ENCODE measurements at places on chromosomes 4 and X.

DNA sequence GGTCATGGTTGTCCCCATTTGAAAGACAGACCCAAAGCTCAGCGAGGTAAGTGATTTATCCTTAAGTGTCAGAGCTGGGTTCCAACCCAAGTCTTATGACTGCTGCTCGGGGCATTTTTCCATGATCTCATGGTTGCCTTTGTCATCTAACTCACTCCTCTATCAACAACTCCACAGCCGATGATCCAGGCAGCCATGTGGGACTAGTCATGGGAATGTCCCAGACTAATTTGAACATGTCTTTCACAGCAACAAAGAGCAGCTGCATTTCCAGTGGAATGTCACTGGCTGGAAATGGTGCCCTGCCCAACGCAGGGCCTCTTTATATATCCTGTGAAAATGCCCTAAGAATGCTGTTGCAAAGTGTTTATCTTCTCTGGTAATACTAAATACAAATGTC is 284.8 kb upstream of the PPARGC1A start:
- DNase-seq: no peak

- no peak for DNase-seq
These were observed 83.5 kb upstream of the LIMCH1 start for GRCh38 chr4:41454423-41454822.

GRCh38 chr4:152620915-152621314 is 58.9 kb downstream of the TMEM154 start:
- no peak for DNase-seq

- DNase-seq: no peak
These were observed 297.7 kb upstream of the DIAPH2 start for GRCh38 chrX:96386981-96387380.

DNA sequence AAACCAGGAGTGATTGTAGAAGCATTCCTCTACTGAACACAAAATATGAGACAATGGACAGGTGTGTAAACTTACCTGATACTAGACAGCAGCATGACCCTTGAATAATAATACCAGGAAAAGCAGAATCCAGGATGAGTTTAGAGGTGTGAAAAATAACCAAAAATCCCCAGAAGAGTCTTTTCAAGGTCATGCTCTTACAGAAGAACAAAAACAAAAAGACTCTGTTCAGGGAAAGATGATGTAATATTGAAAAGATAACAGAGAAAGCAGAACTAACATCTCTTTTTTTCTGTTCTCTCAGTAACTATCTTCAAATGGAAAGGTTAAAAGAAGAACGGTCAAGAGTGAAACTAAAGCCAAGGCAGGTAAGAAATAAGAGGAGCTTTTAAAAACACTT is 14.0 kb upstream of the ARHGAP10 start:
- DNase-seq: no peak

DNA sequence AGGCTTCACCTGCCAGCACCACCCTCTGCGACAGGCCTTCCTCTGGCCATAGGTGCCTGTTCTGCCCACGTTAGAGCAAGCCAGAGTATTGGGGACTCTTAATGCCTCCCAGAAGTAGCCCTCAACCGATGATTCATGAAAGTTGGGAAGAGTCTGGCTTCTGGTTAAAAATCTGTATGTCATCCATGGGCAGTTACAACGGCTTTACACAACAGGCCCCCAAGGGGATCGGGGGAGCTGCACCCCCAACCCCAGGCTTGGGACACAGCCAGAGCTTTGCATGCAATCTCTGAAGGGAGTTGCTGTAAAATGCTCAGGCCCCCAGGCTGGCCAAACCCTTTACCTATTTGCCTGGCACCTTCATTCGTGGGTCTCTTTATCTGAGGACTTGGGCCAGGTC is 5.4 kb upstream of the CYTL1 start:
- no peak for DNase-seq

GRCh38 chr4:187656959-187657358 is 338.6 kb upstream of the ZFP42 start:
- no peak for DNase-seq

- DNase-seq: no peak
These were observed 53.3 kb downstream of the MED28 start for GRCh38 chr4:17667653-17668201.

DNA sequence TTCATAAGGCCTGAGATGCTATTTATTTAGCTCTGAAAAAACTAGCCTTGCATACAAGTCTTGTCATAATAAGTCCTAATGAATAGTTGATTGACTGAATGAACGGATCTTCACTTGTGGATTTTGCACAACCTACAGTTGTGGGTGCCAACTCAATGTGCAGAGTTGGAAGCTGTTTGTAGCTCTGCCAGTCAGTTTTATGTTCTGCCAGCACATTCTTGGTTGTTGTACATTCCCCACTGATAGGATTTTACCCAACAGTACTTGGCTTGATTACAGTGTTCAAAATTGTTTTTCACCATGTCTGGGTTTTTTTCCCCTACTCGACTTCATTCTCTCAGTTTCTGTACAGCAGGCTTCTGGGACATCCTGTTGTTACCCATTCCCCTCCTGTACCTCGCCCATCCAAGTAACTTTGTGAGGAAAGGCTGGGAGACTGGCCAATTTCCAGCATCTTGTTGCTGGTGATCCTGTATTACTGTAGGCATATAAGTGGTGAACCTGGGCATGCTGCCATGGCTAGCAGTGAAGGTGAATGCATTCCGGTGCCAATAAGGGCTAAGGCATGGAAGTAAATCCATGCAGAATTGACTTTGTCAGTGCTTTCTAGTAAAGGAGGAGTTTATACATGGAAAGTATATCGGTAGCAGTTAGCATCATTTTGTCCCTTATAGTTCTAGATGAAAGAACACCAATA is 22.8 kb downstream of the IL1RAPL1 start:
- no peak for DNase-seq

DNA sequence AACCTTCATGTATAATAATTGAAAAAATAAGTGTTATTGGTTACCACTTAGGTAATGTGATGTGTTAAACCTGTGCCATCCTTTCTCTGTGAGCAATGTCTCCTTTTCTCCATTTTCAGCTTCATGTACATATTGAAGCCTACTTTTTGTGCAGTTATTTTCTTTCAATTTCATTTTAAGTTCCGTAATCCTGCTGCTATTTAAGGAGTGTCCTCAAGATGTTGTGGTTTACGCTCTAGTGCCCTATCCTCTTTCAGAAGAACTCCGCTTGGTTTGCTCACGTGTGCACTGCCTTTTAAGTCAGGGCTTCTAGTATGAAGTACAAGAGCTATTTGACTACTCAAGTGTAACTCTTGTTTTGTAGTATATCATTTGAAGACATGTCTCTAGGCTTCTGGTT is 2253.2 kb upstream of the TENM3 start:
- no peak for DNase-seq

DNA sequence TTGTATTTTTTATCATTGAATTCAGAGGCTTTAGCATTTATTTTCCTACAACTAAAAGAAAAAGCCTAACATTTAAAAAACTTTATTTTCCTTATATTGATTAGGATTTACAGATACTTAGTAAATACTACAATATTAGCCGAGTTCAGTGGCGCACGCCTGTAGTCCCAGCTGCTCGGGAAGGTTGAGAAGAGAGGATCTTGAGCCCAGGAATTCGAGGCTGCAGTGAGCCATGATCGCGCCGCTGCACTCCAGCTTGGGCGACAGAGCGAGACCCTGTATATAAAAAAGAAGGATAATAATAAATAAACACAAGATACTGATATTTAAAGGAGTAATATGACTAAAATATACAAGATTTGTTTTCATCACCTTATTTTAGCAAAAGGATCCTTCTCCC is 681 bp upstream of the UPF3B start:
- no peak for DNase-seq

GRCh38 chrX:146481735-146482134 is 327.8 kb upstream of the CXorf51B start:
- DNase-seq: no peak

- no peak for DNase-seq
These were observed 47.6 kb downstream of the MTHFD2L start for GRCh38 chr4:74205559-74205958.

DNA sequence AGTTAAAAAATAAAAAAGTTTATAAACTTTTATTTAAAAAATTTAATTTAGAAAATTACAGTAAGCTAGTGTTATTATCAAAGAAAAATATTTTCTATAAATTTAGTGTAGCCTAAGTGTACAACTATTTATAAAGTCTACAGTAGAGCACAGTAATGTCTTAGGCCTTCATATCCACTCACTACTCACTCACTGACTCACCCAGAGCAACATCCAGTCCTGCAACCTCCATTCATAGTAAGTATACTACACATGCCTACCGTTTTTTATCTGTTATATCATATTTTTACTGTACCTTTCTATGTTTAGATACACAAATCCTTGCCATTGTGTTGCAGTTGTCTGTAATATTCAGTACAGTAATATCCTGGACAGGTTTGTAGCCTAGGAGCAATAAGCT is 129.0 kb upstream of the FAM47B start:
- DNase-seq: no peak

DNA sequence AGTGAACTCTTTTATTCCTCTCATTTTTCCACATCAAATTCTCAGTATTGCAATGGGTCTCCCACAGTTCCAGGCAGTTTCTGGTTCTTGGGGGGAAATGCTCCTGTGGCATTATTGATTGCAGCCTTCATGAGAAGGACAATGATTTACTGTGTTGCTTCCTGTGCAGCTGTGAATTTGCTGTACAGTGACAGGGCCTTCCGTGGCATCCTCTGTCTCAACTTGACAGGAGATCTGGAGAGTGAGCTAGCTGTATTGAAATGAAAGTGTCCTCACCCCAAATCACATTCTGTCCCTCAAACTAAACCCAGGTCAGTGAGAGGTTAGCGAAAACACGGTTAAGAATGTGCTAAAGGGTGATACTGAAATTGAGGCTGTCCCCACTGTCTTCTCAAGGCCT is 77.1 kb upstream of the ATOH1 start:
- DNase-seq: no peak

- no peak for DNase-seq
These were observed 13.5 kb downstream of the PAGE4 start for GRCh38 chrX:49842621-49843020.

DNA sequence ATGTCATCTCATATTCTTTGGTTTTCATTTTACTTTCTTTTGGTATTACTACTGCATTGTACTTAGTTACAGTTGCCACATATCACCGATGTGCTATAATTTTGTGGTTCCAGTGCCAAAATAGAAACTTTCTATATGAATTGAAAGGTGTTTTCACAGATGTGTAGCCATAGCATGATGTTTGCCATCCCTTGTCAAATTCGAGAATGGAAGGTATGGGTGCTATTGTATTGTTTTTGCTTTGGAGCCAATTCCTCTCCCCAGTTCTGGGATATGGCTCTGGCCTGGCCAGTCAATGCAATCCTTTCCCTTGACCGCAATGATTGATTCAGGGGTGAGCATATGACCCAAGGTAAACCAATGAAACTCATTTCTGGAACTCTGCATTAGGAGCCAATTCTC is 86.2 kb upstream of the RPS6KA3 start:
- no peak for DNase-seq

Measured in CD4-positive, alpha-beta T cell treated with Interleukin-17A for 1 hour (primary cell).